ENCODE measurements at places on chromosomes 12 and 14.

GRCh38 chr14:34629344-34629656 lies 648 bp downstream of the SNX6 start:
- no peak for DNase-seq

- DNase-seq: no peak
These were observed 685.3 kb downstream of the TRHDE start for GRCh38 chr12:72957454-72957853.

GRCh38 chr12:115574826-115575225 lies 702.7 kb downstream of the MED13L start:
- DNase-seq: no peak

DNA sequence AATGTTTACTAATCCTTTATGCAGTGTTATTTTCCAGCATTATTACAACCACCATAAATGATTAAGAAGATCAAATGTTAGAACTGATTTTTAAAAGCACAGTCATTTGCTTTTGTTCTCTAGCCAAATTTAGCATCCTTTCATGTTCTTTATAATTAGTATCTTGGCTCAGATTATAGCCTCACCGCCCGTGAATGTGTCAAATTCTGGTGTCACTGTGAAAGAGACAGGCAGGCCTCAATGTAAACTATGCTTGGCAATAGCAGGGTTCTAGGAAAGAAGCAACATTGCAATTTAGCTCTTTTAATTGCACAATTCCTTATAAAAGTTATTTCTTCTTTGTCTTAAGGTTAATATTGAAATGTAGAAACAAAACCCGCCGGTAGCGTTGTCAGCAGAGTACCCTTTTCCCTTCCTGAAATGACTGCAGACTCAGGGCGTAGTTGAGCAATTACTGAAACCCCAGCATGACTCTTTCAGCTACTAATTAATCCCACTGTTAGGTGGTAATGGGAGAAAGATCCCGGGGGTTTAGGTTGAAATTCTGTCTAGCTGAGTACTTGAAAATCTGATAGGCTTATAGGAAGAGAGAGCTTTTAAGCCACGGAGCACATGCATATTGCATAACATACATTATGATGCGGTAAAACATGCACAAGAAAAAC lies 1600.5 kb upstream of the SEL1L start:
- DNase-seq: no peak

DNA sequence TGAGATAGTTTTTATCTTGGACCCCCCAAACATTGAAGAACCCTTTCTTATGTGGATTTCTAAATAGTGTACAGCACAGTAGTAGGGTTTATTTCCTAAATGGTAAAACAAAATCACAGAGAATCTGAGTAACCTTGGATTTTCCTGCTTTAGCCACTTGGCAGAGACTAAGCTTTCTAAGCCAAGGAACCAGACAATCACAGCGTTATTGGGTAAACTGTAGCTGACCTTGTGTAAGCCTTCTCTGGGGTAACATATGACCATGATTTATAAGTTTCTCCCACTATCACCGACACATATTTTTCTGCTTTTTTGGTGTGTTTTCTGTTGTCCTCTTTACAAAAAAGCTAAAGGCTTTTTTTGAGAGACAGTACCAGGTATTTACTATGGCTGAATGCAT lies 136.3 kb upstream of the PZP start:
- DNase-seq: no peak

GRCh38 chr14:74239848-74240793 lies 872 bp downstream of the VSX2 start:
- no peak for DNase-seq
